ENCODE measurements at places on chromosomes 13 and 19.

DNA sequence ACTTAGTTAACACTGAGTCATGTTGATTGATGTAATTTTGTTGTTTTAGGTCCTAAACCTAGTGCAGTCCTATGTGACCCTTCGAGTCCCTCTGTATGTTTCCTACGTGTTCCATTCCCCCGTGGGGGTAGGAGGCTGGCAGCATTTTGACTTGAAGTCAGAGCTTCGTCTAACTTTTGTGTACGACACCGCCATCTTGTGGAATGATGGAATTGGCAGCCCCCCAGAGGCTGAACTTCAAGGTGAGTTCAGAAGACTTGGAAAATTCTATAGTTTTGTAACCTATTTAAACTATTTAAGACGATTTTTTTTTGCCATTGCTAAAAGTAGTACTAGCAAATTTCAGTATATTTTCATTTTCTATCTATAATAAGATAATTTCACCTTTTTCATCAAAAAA is 117.9 kb downstream of the STOML3 start:
- no peak for DNase-seq

DNA sequence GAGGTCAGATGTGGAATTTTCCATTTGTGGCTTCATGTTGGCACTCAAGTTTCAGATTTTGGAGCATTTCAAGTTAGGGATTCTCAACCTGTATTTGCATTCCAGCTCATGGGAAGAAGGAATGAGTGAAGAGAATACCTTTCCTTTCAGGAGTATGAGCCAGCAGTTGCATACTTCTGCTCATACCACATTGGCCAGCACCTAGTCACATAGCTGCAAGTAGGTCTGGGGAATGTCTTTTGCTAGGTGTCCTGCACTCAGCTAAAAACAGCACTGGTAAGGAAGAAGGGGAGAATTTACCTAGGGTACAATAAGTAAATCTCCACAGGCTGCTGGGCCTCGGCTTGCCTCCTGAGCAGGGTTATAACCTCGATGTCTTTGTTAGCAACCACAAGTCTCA is 24.6 kb upstream of the ATP8A2 start:
- DNase-seq = no peak

DNA sequence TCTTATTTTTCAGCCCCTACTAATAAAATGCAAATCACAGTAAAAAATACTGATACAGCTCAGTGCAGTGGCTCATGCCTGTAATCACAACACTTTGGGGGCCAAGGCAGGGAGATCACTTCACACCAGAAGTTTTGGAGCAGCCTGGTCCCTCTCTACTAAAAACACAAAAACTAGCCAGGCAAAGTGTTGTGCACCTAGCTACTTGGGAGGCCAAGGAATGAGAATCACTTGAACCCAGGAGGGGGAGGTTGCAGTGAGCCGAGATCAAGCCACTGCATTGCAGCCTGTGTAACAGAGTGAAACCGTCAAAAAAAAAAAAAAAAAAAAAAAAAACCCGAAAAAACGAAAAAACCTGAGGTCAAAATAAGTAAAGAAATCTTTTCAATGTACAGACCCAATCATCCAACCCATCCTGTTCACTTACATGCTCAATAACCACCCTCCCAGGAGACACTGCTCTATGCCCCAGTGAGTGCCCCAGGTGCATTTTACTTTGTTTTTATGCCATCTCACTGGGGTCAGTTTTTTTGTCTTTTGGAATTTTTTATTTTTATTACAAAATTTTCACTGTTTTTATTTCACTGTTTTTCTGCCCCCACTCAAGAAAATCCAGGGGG is 107.0 kb downstream of the ZNF486 start:
- no peak for DNase-seq

DNA sequence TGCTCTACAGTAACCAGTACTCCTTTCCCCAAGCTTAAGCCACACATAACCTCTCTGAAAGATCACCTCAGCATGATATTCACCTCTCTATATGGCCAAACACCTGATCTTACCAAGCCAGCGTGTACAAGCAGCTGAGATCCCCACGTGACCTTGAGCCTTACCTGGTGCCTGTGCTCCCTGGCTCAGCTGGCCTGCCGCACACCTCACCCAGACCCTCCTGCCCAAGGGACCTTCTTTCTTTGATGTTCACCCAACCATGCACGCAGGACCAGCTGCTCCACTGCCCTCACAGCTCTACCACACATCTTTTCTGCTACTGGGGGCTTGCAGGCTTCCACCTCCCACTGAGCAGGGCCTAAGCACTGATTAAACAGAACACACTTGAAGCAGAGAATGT is 9.0 kb downstream of the DHRS12 start:
- no peak for DNase-seq

- DNase-seq = no peak
These were observed 4.6 kb downstream of the SAFB start for GRCh38 chr19:5627395-5627904.

GRCh38 chr13:41608111-41608838 is 150.9 kb downstream of the RGCC start:
- DNase-seq = no peak

- DNase-seq = no peak
These were observed 10.6 kb downstream of the BCKDHA start for GRCh38 chr19:41408256-41408655.

- DNase-seq = no peak
These were observed 308.6 kb downstream of the TEX29 start for GRCh38 chr13:111629016-111629415.

- no peak for DNase-seq
These were observed 19.3 kb upstream of the TCF3 start for GRCh38 chr19:1671716-1672037.

DNA sequence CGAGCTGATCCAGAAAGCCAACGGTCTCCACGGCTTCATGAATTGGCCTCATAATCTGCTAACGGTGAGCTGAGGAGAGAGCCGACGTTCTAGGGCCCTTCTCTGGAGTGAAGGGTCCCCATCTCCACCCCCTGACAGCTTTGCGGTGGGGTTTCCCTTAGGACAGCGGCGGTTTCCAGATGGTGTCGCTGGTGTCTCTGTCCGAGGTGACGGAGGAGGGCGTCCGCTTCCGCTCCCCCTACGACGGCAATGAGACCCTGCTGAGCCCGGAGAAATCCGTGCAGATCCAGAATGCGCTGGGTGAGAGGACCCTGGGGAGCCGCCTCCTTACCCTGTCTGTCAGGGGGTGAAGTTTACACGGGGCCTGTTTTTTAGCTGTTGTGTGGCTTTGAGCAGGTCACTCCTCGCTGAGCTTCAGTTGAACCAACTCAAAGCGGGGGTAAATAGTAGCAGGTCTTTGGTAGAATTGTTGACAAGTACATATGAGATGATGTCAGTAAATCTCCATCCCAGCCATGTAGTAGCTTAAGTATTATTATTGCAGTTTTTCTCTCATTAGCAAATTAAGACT is 801 bp downstream of the QTRT1 start:
- no peak for DNase-seq

DNA sequence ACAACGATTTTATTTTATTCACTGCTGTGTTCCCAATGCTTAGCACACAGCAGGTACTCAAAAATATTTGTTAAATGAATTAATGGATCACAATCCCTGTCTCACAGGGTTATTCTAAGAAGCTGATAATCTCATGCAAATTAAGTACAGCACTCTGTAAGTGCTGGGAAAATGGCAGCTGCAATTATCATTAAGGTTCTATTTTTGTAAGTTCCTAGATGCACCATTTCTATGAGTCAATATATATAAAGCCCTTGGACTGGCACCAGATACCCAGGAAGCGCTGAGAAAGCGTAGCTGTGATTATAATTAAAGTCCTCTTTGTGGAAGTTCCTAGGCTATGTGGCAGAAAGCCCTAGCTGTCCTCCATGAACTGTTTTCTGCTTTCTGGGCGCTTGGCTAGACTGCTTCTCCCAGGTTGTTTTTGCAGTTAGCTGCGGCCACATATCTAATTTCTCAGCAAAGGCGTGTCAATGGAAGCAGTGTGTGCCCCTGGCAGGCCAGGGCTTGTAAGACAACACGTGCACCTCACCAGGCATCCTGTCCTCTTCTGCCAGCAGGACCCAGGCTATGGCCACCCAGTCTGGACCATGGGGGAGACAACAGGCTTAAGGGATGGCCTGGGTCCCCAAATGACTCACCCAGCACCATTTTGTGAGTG is 5.2 kb upstream of the SRRM5 start:
- no peak for DNase-seq

DNA sequence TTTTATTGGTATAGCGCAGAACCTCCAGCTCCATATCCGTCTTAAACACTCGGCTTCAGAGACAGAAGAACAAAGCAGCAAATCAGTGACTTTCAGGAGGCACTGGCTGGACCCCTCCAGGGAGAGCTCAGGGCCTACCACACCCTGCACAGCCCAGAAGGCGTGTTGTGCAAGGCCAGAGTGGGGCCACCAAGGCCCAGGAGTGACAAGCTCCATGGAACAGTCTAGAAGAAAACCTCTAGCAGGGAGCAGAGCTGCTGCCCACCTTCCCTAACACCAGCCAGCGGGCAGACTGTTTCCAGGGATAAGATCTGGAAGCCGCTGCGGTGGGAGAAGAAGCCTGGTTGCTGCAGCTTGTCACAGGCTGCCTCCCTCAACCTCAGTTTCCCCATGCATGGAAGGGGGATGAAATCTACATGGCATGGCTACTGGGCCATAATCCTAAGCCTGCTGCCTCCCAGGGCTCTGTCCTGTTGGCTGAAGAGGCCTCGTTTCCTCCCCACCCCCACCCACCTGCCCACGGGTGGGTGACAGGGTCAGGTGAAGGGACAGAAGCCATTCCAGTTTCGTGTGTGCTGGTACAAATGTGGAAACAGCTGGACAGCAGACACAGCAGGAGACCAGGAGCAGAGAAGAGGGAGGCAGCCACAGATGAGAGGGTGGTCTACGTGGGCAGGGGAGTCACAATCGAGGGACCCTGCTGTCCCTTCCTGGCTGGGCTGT is 57.4 kb downstream of the PEPD start:
- DNase-seq = no peak

DNA sequence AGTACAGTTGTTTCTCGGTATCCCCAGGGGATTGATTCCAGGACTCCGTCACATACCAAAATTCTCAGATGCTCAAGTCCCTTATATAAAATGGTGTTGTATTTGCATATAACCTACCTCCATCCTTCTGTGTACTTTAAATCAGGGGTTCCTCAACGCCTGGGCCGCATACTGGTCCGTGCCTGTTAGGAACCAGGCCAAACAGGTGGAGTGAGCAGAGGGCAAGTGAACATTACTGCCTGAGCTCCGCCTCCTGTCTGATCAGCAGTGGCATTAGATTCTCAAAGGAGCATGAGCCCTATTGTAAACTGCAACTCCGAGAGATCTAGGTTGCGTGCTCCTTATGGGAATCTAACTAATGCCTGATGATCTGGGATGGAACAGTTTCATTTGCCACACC is 42.2 kb upstream of the KCTD4 start:
- no peak for DNase-seq

DNA sequence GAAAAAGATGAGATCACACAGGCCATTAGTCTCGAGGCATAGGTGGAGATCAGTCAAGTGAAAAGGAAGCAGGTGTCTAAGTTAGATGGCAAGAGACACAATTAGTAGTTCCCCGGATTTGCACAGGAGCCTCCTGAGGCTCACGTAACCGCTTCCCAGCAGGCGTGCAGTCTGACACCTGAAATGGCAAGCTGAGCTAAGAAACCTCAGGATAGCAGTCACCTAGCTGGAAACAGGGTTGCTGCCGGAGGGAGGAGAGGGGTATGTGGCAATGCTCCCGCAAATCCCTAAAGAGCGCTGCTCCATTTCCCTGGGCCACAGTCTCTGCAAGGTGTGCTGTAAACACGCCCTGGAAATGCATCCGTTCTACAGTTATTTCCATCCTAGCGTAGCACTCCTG is 1151.0 kb downstream of the DIAPH3 start:
- DNase-seq = no peak

DNA sequence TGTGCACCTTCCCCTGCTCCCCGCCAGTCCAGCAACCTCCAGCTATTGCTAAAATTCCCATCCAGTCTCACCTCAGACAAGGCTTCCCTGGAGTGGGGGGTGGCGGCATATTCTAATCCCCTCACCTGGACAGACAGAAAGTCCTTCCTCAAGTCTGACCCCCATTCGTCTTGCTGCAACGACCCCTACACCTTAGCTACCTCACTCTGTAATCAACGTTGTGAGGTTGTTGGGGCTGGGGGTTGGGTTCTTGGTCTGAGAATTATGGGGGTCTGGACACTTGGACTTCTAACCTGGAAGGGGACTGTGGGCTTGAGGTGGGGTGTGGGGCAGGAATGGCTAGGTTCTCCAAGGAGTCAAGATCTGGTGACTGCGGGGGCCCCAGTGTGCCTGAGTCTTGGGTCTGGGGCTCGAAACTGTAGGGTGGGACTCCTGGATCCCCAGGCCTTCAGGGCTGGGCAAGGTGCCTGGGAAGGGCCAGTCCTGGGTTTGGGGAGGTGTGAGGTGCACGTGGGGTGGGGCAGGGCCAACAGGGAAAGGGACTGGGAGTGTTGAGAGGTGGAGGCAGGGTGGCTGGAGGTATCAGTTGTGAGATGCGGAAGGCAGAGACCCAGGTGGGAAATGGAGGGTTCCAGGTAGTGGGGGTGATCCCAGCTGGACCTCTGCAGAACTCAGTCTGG is 1.3 kb downstream of the FOXA3 start:
- DNase-seq = no peak

GRCh38 chr19:4662812-4663211 is 7.3 kb downstream of the MYDGF start:
- DNase-seq = no peak

DNA sequence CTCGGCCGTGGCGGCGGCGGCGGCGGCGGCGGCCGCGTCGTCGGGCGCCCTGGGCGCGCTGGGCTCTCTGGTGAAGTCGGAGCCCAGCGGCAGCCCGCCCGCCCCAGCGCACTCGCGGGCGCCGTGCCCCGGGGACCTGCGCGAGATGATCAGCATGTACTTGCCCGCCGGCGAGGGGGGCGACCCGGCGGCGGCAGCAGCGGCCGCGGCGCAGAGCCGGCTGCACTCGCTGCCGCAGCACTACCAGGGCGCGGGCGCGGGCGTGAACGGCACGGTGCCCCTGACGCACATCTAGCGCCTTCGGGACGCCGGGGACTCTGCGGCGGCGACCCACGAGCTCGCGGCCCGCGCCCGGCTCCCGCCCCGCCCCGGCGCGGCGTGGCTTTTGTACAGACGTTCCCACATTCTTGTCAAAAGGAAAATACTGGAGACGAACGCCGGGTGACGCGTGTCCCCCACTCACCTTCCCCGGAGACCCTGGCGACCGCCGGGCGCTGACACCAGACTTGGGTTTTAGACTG is 1.7 kb downstream of the SOX1 start:
- no peak for DNase-seq

GRCh38 chr13:46617229-46617721 is 64.3 kb downstream of the LRCH1 start:
- no peak for DNase-seq

- DNase-seq = no peak
These were observed 10.8 kb downstream of the CEACAM18 start for GRCh38 chr19:51489113-51489512.

- DNase-seq = no peak
These were observed 263.1 kb downstream of the FGF14 start for GRCh38 chr13:102138635-102139190.

GRCh38 chr19:3263866-3264265 is 39.4 kb downstream of the CELF5 start:
- no peak for DNase-seq

- DNase-seq = no peak
These were observed 2.0 kb downstream of the DOCK9 start for GRCh38 chr13:98975822-98976261.
